ENCODE measurements at places on chromosomes 16 and 17.

DNA sequence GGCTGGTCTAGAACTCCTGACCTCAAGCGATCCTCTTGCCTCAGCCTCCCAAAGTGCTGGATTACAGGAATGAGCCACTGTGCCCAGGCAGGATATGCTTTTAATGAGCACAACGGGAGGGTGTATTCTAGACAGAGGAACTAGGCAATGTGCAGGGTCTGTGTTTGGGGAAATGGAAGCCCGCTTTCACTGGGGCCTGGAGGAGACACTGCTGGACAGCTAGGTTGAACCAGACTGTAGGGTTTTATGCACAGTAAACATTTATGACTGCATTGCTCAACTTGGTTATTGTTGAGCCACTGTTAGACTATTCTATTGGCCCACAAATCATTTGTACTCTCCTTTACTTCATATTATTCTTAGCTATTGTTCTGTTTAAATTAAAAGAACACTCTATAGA, 10.2 kb upstream of the SIAH1 start:
- no peaks in the 10 kb centered on the region for H3K27me3 ChIP-seq
- no peak for DNase-seq
- H3K36me3 ChIP-seq, result no peaks in the 10 kb centered on the region
- H3K4me1 ChIP-seq, result no peaks in the 10 kb centered on the region
- H3K4me3 ChIP-seq, result no peak overlapping the region

- H3K36me3 ChIP-seq, result peaks cover 2% of the 10 kb centered on the region
- no peak for DNase-seq
- no peak overlapping the region for H3K4me3 ChIP-seq
- H3K4me1 ChIP-seq, result peaks cover 27% of the 10 kb centered on the region
Observed at GRCh38 chr17:67386965-67387551, 10.0 kb downstream of the PITPNC1 start.

DNA sequence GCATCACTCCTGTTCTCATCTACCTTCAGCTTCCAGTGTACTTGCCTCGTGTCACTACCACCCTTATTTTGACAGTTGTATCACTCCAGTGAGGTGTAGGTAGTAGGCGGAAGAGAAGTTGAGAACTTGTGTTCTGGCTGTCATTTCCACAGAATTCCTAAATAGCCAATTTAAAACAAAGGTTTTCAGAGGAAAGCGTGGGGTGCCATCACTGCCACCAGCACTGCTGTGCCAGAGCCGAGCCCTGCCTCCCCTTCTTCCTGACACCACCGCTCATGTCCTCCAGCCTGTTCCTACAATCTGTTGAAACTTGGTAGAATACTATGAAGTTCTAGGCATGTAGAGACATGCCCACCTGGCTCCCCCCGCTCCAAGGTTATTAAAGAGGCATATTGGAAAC, 215.8 kb downstream of the TANC2 start:
- H3K27ac ChIP-seq, result no peak overlapping the region
- DNase-seq, result no peak
- no peak overlapping the region for H3K4me3 ChIP-seq
- H3K4me1 ChIP-seq, result no peaks in the 10 kb centered on the region
- no peaks in the 10 kb centered on the region for H3K36me3 ChIP-seq

DNA sequence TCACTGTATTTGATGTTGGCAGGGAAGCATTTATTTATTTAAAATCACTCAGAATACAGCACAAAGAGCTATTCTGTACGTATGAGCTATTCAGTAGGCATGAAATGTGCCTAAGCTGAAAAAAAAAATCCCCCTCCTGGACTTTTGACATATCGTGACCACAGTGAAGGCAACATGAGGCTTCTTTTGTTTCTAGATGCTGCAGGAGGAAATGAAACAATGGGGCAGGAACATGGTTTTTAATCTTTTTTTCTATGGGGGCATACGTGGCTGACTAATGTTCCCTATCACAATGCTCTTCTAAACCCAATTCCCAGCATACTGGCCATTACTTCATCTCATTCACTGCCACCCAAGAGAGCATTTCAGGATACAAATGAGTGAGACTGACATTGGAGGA, 191.0 kb upstream of the PMFBP1 start:
- no peaks in the 10 kb centered on the region for H3K27me3 ChIP-seq
- H3K36me3 ChIP-seq, result no peaks in the 10 kb centered on the region
- peak; percentile 21 for DNase-seq
- H3K27ac ChIP-seq, result no peak overlapping the region

Data from GM12878 (cell line).